ENCODE measurements at places on chromosomes 11 and 22. TPM values are rescaled to one million over a fixed set of nuclear protein-coding genes. Genes with fewer than 3 reads are reported as not detected.

DNA sequence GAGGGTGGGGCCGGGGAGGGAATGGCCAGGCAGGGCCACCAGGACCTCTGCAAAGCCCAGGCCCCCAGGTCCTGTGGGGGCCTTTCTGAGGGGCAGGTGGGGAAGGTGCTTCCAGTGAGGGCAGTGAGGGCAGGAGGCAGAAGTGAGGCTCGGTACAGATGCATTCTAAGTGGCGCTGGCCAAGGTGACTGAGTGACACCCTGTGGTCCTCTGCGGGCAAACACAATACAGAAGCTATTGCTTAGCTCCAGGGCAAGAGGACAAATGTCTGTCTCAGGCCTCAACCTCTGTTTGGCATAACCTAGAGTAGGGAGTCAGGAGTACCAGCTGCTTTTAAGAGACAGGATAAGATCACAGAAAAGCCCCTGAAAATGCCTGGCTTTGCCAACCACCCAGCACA is 31.3 kb downstream of the B3GAT1 start:
- DNase-seq, result no peak

- no peak for DNase-seq
Measured at GRCh38 chr11:95883381-95883780, 40.5 kb downstream of the MTMR2 start.

DNA sequence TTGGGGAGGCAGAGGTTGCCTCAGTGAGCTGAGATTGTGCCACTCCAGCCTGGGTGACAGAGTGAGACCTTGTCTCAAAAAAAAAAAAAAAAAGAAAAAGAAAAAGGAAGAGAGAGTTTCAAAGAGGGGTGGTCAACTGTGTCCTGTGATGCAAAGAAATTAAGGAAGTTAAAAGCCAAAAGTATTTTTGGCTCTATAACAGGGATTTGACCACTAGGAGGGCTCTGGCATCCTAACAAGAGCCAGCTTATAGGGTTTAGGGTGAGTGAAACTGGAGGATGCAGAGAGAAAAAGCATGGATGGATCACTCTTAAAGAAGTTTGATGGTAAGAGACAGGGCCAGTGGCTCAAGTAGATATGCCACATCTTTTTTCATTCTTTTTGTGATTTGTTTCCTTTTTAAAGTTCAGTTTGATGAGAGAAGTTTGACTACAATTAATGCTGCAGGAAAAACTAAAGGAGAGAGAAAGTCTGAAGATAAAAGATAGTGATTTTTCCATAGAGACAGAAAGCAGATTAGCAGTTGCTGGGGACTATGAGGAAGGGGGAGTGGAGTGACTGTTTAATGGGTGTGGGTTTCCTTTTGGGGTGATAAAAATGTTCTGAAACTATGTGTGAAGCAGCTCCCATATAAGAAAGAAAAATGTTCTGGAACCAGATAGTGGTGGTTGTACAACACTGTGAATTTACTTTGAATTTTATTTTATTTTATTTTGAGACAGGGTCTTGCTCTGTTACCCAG is 11.1 kb upstream of the MICAL2 start:
- DNase-seq, result no peak

DNA sequence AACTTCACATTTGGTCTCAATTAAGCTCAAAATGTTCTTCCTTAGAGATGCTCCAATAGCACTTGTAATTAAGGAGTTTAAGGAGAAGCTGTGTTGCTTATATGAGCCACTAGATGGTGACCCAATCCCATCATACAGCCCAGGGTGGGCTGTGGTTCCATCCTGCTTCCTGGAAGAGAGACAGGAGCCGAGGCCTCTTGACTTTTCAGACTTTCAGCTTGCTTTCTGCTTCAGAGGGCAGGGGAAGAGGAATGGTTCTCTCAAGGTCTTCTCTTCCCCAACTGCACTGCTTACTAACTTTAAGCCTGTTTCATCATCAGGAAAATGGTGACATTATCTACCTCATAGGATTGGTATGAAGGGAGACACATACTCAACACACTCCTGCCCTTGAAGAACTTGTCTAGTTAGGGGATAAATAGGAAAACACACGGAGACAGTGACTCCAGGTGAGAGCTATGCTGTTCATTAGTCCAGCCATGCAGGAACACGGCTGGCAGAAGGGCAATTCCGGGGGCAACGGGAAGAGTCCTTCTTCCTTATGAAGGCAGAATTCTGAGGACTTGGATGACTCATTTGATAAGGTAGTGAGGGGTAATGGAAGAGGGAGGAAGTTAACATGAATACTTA is 20.1 kb downstream of the TMEM218 start:
- no peak for DNase-seq

DNA sequence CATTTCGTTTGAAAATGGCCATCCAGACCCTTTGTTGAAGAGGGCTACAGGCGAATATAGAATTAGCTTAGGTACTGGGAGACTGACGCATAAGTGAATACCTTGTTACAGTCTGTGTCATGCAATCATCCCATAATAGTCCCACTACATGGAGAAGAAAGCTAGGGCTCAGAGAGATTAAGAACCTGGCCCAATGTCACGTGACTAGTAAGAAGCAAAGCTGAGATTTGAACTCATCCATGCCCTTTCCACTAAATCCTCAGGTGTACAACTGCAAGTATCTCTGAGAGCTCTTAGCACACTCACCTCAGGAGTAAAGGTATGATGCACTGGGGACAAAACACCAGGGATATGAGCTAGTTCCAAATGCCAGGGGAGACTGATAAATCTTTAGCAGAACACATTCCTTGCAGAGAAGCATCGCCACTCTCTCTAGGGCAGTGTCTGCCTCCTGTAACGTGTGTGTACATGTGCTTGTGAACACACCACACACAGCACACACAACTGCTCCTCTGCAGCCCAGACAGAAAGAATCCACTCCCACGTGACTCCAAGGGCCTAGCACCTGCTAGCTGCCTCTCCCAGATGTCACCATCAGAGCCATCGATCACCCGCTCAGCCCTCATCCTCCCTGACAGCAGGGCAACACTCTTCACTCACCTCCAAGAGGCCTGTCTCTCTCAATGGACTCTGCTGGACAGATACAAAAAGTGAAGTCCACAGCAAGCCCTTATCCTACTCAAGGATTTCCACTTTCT is 402.8 kb downstream of the NXPE2 start:
- DNase-seq, result no peak

DNA sequence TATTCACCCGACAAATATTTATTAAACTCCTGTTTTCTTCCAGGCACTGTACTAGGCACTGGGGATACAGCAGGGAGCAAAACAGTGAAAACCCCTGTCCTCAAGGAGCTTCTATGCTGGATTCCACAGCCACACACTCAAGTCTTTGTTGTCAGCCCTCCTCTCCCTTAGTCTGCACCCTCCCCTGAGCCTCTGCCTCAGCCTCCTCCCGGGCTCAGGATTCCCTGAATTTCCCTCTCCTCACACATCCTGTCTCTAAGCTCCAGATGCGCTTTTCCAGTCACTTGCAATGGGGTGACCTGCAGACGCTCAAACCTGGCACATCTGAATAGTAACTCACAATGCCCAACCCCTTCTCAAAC is 13.5 kb upstream of the TUB start:
- DNase-seq, result no peak

- no peak for DNase-seq
Measured at GRCh38 chr11:118629761-118630661, 22.6 kb downstream of the PHLDB1 start.

GRCh38 chr11:83105168-83105567 is 33.5 kb upstream of the RAB30 start:
- no peak for DNase-seq

GRCh38 chr11:5420993-5421392 is 918 bp upstream of the OR51Q1 start:
- DNase-seq, result no peak

Gene MPPED2
- not detected for polyA plus RNA-seq

Gene SLC22A25
- polyA plus RNA-seq, result not detected

Gene PPARA
- polyA plus RNA-seq, result 0.67 TPM
